ENCODE measurements at places on chromosomes 16 and 17.

DNA sequence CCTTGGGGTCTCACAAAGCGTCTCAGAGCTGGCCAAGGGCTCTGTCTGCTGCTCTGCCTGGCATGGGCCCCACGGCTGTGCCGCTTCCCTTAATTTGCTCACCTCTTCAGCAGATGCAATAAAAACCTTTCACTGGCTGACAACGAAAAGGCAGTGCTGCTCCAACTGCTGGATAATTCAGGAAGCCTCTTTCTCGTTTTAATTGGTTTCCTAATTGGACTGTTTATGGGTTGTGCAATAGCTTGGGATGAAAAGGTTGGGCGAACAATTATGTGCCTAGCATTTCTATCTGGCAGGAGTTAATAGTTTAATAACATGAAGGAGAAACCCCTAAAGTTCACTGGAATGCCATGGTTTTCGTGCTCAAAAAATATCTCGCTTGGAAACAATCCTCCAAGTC is 234.1 kb upstream of the IRX5 start:
- DNase-seq, result no peak

DNA sequence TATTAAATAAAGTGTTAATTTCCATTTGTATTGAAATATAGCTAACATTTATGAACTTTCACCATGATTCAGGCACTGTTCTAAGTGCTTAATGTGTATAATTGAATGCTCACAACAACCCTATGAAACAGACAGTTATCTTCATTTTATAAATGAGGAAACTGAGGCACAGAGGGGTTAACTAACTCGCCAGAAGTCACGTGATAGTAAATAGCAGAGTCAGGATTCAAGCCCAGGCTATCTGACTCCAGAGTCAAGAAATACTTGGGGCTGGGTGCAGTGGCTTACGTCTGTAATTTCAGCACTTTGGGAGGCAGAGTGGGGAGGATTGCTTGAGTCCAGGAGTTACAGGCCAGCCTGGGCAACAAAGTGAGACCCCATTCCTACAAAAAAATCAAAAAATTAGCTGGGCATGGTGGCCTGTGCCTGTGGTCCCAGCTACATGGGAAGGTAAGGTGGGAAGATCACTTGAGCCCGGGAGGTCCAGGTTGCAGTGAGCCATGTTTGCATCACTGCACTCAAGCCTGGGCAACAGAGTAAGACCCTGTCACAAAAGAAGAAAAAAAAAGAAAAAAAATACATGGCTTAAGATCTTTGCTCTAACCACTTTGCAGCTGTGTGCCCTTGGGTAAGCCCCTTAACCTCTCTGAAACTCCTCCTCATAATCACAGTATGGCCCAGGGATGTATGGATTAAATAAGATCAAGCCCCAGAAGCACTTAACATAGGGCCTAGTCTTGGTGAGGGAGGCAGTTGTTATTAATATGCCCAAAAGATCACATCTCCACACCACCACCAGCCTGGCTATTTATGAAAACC is 29.0 kb downstream of the WSB1 start:
- DNase-seq, result no peak

DNA sequence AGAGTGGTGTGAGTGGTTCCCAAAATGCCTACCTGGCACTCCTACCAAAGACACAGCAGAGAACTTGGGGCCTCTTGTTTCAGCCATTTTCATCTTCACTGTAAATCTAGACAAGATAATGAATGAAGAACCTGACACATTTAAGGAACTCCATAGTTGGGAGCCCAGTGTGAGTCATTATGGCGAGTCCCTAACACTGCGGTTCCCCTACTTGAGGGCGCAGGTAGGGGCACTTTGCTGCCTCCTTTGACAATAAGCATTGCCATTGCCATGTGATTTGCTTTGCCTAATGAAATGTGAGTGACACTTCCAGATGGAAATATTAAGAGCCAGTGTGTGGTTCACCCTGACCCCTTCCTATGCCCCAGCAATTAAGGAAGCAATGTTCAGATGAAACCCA is 517.6 kb downstream of the MAF start:
- DNase-seq, result no peak

DNA sequence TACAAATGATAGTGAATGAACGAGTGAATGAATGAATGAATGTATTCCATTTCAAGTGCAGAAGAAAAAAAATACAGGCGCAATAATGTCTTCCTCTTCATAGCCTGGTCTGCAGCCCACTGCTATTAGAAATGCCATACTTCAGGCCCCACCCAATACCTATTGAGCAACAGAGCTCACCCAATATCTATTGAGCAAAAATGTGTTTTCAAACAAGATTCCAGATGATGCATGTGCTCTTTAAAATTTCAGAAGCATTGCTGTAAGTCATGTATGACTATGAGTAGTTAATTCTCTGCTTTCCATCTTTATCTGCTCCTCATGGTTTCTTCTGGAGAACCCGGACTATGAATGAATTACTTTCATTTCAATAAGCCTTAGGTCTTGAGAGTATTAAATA is 308.2 kb downstream of the XYLT1 start:
- DNase-seq, result no peak

- DNase-seq, result no peak
Measured at GRCh38 chr17:82444284-82444893, 6.2 kb downstream of the CYBC1 start.

GRCh38 chr17:82564241-82564640 is 44.7 kb downstream of the FOXK2 start:
- DNase-seq, result no peak

DNA sequence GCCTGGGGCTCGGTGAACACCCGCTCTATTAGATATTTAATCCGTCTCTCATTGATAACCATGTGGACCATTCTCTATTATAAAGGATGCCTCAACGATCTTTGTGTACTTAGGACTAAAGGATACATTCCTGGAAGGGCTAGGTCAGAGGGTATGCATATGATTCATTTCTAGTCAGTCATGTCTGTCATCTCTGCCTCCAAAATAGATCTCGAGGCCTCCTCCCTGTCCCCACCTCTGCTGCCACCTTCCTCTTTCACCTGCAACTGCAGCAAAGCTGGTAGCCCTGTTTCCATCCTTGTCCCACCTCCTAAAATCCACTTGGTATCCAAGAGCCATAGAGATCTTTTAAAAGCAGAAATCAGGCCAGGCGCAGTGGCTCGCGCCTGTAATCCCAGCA is 121.5 kb downstream of the KATNIP start:
- DNase-seq, result peak; percentile 17

DNA sequence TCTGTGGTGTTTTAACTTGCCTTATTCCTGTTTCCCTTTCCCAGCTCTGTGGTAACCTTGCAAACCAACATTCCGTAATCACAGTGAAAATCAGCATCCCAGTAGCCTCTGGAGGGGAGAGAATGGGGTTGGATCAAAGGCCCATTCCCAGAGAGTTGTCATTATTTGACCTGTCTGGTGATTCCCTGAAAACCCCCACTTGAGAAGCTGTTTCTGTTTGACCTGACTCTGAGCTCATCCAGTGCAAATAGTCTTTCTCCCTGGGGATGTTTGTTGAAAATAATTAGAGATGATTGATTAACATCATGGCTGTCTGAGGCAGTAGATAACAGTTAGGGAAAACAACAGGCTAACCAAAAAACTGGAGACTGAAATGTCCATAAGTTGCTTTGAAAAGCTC is 3.0 kb downstream of the CACNG1 start:
- DNase-seq, result no peak

DNA sequence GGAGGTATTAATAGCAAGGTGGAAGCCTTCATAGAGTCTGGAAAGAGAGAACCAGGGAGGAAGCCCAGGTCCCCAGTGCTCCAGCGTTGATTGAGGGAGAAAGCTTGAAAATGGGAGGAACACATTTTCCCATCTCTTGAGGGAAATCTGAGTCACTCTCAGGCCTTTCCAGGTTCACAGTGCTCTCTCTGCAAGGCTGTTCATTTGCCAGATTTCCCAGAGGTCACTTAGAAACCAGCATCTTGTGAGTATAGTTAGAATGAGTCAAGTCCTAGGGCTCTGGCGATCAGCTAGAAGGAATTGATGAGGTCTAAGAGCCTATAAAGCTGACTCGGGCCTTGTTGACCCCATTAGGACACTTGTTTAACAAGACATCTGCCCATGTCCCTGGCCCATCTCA is 17.7 kb upstream of the ZNF594 start:
- no peak for DNase-seq

- no peak for DNase-seq
Measured at GRCh38 chr16:72992142-72992601, 55.8 kb downstream of the ZFHX3 start.

DNA sequence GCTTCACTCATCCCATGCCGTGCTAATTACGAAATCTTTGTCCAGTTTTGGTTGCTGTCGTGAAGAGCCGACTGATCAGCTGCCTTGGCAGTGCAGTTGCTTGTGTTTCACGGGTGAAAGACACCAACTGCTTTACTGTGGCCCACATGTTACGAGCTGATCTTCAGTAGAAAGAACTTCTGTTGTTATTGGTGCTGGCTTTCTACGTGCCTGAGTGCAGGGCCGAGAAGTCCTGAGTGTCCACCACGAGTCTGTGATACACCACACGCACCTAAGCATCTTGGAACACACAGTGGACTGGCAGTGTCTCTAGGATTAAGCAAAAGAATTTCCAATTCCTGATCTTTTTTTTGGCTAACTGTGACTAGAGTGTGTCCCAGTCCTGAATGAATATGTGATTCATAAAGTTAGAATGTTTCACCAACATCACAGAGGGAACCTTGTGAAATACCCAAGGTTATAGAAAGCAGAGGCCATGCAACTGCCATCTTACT is 70.4 kb upstream of the CLEC18A start:
- no peak for DNase-seq

GRCh38 chr16:51430716-51431369 is 279.8 kb upstream of the SALL1 start:
- no peak for DNase-seq

GRCh38 chr16:87688876-87689815 is 76.6 kb downstream of the KLHDC4 start:
- no peak for DNase-seq

DNA sequence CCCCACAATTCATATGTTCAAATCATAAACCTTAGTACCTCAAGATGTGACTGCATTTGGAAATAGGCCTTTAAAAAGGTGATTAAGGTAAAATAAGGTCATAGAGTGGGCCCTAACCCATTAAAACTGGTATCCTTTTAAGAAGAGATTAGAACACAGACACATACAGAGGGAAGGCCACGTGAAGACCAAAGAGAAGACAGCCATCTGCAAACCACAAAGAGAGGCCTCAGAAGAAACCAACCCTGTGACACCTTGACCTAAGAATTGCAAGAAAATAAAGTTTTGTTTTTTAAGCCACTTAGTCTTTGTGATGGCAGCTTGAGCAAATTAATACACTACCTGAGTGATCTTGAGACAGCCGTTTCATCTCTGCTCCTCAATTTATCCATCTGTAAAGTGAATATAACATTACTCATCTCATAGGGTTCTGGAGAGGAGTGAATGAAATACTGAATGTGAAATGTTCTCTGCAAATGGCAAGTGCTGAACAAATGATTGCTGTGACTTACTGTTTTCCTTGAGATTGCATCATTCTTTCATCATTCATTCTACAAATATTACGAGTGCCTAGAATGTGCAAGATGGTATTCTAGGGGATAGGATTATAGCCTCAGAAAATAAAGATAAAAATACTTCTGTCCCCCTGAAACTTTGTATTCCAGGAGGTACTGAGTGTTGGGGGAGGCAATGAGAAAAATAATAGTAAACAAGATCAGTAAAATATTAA is 222.0 kb upstream of the CDH13 start:
- DNase-seq, result no peak

GRCh38 chr16:85615014-85615851 is 2.1 kb downstream of the GSE1 start:
- DNase-seq, result no peak

GRCh38 chr17:1096215-1096614 is 83.6 kb downstream of the ABR start:
- no peak for DNase-seq

All from HT1080 (cell line).